ENCODE measurements at places on chromosomes 7 and 10. TPM values are rescaled to one million over a fixed set of nuclear protein-coding genes. Genes with fewer than 3 reads are reported as not detected.

Gene PSD
- total RNA-seq: 0.67 TPM

Gene SPDYE6
- total RNA-seq: not detected

Gene ESYT2
- 48.6 TPM for total RNA-seq

Gene CFAP46
- 3.9 TPM for total RNA-seq

Gene CYP2W1
- total RNA-seq: under 0.01 TPM

Gene DPP6
- not detected for total RNA-seq

Gene DENND2A
- 4.3 TPM for total RNA-seq

Gene ITPRID1
- not detected for total RNA-seq

Gene PTN
- 34.3 TPM for total RNA-seq

Gene SLC29A3
- total RNA-seq: 2.2 TPM

Gene AKR1D1
- total RNA-seq: not detected

Gene SKIDA1
- 2.7 TPM for total RNA-seq

Gene MYO1G
- not detected for total RNA-seq

Gene GTF2IRD1
- 19.0 TPM for total RNA-seq

Gene HOXA5
- total RNA-seq: 30.6 TPM

Gene EFCAB10
- not detected for total RNA-seq

Gene LRIT1
- total RNA-seq: not detected

Gene CUZD1
- total RNA-seq: 0.45 TPM

Gene GNAI1
- 28.6 TPM for total RNA-seq

Gene TSPAN15
- total RNA-seq: 0.30 TPM

Gene TEX47
- total RNA-seq: not detected

Gene GPR26
- not detected for total RNA-seq

Gene PRR15
- not detected for total RNA-seq

Gene THSD7A
- 0.17 TPM for total RNA-seq

Gene CLDN3
- total RNA-seq: not detected

Gene STEAP2
- 6.8 TPM for total RNA-seq

Gene MYH16
- under 0.01 TPM for total RNA-seq

Gene MRM2
- total RNA-seq: 23.2 TPM

Gene WEE2
- total RNA-seq: not detected

Gene PGAM2
- 0.15 TPM for total RNA-seq

Gene PBLD
- 2.1 TPM for total RNA-seq

Gene ANXA7
- 107 TPM for total RNA-seq

Gene TMEM236
- total RNA-seq: not detected

Gene ANKRD2
- 0.89 TPM for total RNA-seq

Gene CPED1
- 30.4 TPM for total RNA-seq

Gene CHST15
- 2.9 TPM for total RNA-seq

Gene TRUB1
- total RNA-seq: 16.8 TPM

Gene RAB11FIP2
- total RNA-seq: 6.1 TPM

Gene CALML3
- total RNA-seq: not detected

Gene SH2D4B
- total RNA-seq: not detected

Gene SPDYE1
- not detected for total RNA-seq

Gene CYP3A4
- total RNA-seq: not detected

Gene UROS
- 60.2 TPM for total RNA-seq

Gene INMT
- total RNA-seq: 2.1 TPM

Gene NOS3
- 4.3 TPM for total RNA-seq

Gene MEIG1
- 0.15 TPM for total RNA-seq

Data from bronchus fibroblast of lung (primary cell).